ENCODE measurements at places on chromosomes 7 and 10. TPM values are rescaled to one million over a fixed set of nuclear protein-coding genes. Genes with fewer than 3 reads are reported as not detected.

The ITPRIP gene
- 18.3 TPM for total RNA-seq

DNA sequence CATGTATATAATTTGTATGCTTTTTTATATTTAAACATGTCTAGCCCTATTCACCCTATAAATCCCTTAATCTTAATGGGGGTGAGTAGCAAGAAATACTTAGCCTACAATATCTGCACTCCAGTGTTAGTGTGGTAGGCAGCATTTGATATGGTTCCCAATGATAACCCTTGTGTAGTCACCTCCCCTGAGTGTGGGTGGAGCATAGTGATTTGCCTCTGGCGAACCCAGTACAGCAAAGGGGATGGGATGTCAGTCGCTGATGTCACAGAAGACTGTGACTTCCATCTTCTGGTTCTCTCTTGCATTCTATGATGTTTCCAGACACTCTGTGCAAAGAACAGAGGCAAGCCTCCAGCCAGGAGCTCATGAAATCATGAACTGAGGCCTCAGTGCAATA is 211.2 kb downstream of the CRPPA start:
- no peaks in the 10 kb centered on the region for H3K27me3 ChIP-seq
- no peaks in the 10 kb centered on the region for H3K36me3 ChIP-seq
- H3K4me3 ChIP-seq = no peak overlapping the region
- no peak for DNase-seq

GRCh38 chr7:99372275-99373090 is 2.0 kb upstream of the ARPC1B start:
- H3K4me3 ChIP-seq = peak overlapping the region; percentile 77
- H3K4me1 ChIP-seq = peaks cover 25% of the 10 kb centered on the region
- H3K27me3 ChIP-seq = no peaks in the 10 kb centered on the region
- peak; percentile 41 for DNase-seq
- H3K27ac ChIP-seq = peak overlapping the region; percentile 75

- no peak overlapping the region for H3K4me3 ChIP-seq
- H3K4me1 ChIP-seq = no peaks in the 10 kb centered on the region
- H3K27me3 ChIP-seq = no peaks in the 10 kb centered on the region
- peaks cover 5% of the 10 kb centered on the region for H3K36me3 ChIP-seq
Measured at GRCh38 chr10:21811245-21811585, 192.3 kb downstream of the DNAJC1 start.

DNA sequence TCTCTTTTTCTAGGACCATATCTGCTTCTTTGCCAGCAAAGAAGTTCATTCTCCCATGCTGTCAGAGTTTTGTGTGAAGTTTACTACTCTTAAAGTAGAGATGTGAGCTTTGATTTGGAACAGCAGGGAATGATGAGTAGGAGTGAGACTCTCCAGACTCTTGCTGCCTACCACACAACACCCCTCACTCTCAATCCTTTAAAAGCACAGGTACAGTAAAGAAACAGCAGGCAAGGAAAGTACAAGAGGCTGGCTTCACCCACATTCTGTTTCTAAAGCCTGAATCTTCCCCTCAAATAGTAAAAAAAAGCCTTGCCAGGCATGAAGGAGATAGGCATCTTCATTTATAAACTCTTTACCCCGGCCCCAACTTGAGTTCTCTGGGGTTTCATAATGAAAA is 97.3 kb downstream of the ARMH3 start:
- no peak overlapping the region for H3K27ac ChIP-seq
- no peaks in the 10 kb centered on the region for H3K4me1 ChIP-seq
- H3K27me3 ChIP-seq = no peaks in the 10 kb centered on the region
- H3K4me3 ChIP-seq = no peak overlapping the region

DNA sequence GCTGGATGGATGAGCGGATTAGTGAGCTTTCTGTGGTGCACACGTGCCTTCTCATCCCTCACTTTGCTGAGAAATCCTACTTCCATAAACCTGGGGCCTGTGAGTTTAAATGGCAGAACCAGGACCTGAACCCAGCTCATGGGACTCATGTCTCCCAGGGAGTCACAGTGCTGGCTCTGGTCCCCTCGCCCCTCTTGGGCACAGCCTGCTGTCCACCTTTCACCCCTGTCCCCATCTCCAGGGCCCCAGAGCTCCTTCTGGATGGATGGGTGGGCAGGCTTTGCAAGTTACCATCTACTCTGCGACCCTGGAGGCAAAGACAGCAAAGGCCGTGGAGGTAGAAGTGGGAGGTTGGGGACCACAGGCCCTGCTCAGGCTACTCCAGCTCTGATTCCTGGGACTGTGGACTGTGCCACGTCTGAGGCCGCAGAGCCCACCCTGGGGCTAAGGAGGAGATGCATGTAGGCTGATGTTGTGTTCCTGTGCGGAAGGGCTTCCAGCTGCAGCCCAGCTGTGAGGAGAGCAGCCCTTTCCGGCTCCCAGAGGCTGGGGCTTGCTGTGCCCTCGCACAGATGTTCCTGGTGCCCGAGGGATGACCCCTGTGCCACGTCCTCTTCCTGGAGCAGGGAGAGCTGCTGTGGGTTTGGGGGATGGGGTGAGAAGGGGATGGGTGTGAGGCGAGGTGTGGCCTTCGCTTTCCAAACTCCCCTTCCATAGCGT is 40.3 kb downstream of the PRF1 start:
- H3K4me3 ChIP-seq = no peak overlapping the region
- no peaks in the 10 kb centered on the region for H3K36me3 ChIP-seq
- peaks cover 27% of the 10 kb centered on the region for H3K4me1 ChIP-seq
- H3K27ac ChIP-seq = no peak overlapping the region
- no peak for DNase-seq
- peaks cover 1% of the 10 kb centered on the region for H3K27me3 ChIP-seq

GRCh38 chr7:51289623-51290303 is 26.8 kb downstream of the COBL start:
- no peak for DNase-seq
- H3K4me3 ChIP-seq = no peak overlapping the region
- H3K4me1 ChIP-seq = no peaks in the 10 kb centered on the region

DNA sequence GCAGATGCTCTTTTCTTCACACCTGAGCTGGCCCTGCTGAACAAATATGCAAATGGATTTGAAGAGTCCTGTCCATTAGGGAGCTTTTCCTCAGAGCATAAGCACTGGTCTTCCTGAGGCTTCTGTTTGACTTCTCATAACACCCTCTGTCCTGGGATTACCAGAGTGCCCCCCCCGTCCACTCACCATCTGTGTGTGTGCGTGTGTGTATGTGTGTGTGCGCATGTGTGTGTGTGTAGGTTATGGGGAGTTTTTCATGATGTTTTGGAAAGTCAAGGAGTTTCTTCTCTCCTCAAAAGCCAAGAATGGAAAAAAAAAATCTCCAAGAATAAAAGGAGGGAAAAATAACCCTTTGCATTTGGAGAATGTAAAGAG is 57.7 kb upstream of the COMTD1 start:
- no peaks in the 10 kb centered on the region for H3K36me3 ChIP-seq
- no peak overlapping the region for H3K27ac ChIP-seq
- peaks cover 5% of the 10 kb centered on the region for H3K27me3 ChIP-seq
- peaks cover 2% of the 10 kb centered on the region for H3K4me1 ChIP-seq
- H3K4me3 ChIP-seq = no peak overlapping the region
- no peak for DNase-seq

Measured in activated CD8-positive, alpha-beta T cell treated with anti-CD3 and anti-CD28 coated beads for 36 hours (primary cell).